ENCODE measurements at places on chromosomes 13 and 19.

GRCh38 chr19:30936276-30936675, 413.0 kb downstream of the TSHZ3 start:
- DNase-seq: no peak

GRCh38 chr19:44607917-44608316, 5.4 kb upstream of the IGSF23 start:
- no peak for DNase-seq

DNA sequence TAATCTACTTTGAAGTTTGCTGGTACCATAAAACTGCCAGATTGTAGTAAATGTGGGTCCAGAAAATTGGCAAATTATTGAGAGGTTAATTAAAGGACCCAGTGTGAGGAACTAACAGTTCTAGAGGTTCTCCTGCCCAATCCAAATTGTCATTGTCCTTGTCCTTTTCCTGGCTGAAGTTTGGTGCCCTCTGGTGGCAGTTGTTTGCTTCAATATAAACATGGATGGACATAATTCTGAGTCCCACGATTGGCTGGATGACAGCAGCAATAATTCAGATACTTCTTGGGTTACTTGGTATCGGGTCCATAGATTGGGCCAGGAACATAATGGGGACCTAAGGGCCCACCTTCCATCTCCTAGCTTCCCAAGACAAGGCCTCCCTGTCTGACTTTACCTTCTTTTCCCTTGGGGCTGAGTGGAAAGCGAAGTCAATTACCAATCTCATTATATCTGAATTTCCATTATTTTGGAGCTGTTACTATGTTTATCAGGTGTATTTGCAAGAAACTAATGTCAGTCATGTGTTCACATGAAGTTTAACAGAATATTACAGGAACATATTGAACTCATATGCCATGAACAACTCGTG, 33.8 kb upstream of the GARRE1 start:
- DNase-seq: peak; percentile 78

DNA sequence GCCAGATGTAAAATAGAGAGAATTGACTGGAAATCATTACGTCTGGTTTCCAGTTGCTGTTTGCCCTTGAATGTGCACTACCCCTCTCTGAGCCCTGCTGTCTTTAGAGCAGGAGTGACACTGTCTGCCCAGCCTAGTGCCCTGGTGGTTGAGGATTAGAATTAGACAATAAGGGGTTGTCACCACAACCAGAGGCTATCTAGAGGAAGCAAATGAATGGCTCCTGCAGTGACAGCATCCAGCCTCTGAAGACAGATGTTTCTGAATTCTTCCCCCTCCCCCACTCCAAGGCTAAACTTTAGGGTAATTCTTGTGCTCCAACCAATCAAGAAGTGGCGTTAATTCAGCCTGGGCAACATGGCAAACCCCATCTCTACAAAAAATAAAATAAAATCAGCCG, 2.0 kb downstream of the RAB8A start:
- no peak for DNase-seq

GRCh38 chr19:4232614-4233281, 3.4 kb downstream of the EBI3 start:
- no peak for DNase-seq

- DNase-seq: peak; percentile 45
Measured at GRCh38 chr19:8515317-8515716, 1.4 kb upstream of the ZNF414 start.

DNA sequence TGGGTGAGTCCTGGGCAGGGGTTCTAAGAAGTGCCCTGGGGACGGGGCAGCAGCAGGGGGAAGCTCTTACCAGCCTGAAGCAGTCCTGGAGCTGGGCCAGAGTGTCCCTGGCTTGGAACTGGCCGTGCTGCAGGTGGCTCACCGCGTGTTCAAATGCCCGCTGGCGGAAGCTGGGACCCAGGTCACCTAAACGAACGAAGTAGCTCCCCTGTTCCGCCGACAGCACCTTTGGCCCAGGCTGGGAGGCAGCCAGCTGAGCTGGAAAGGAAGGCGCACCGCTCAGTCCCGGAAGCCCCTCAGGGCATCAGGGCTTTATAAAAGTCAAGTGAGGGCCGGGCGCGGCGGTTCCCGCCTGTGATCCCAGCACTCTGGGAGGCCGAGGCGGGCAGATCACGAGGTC, 9.6 kb downstream of the PLIN4 start:
- no peak for DNase-seq

GRCh38 chr13:79051472-79051871, 354.6 kb downstream of the RBM26 start:
- DNase-seq: no peak

DNA sequence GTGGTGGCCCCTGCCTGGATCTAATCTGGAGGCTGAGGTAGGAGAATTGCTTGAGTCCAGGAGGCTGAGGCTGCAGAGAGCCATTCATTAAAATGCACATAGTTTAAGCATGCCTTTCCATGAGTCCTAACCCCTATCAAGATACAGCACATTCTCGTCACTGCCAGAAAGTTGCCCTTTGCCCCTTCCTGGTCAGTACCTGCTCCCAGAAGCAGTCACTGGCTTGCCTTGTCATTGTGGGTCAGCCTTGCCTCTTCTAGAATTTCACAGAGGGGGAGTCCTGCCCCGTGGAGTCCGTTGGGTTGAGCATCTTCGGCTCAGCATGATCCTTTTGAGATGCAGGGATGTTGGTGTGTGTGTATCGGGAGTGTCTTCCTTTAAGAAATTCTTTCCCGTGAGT, 10.8 kb downstream of the BICRA start:
- no peak for DNase-seq

DNA sequence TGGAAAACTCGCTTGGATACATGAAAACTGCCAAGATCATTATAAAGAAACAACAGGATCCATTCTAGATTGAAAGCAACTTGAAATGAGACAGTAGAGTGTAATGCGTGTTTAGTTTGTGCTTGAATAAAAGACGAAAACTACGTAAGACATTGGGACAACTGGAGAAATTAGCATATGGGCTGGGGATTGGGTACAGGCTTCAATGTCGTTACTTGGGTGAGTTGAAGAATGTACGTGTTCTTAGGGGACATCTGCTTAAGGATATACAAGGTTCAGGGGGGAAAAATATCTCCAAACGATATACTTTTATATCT, 471 bp upstream of the ERVK3-1 start:
- DNase-seq: no peak

- DNase-seq: no peak
Measured at GRCh38 chr13:27968316-27969081, 616 bp downstream of the CDX2 start.

DNA sequence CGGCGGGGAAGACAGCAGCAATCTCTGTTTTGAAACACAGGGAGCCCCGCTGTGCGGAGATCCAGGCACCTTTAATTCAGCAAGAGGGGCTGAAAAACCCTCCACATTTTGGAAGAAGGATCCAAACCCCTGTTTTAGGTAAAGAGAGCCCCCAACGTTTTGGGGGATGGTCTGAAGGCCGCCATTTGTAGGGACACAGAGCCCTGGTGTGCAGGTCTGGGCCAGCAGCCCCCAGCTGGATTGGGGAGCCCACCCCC, 3.5 kb upstream of the HOOK2 start:
- DNase-seq: no peak

GRCh38 chr19:46426506-46427162, 2.1 kb downstream of the PNMA8C start:
- DNase-seq: peak; percentile 48

DNA sequence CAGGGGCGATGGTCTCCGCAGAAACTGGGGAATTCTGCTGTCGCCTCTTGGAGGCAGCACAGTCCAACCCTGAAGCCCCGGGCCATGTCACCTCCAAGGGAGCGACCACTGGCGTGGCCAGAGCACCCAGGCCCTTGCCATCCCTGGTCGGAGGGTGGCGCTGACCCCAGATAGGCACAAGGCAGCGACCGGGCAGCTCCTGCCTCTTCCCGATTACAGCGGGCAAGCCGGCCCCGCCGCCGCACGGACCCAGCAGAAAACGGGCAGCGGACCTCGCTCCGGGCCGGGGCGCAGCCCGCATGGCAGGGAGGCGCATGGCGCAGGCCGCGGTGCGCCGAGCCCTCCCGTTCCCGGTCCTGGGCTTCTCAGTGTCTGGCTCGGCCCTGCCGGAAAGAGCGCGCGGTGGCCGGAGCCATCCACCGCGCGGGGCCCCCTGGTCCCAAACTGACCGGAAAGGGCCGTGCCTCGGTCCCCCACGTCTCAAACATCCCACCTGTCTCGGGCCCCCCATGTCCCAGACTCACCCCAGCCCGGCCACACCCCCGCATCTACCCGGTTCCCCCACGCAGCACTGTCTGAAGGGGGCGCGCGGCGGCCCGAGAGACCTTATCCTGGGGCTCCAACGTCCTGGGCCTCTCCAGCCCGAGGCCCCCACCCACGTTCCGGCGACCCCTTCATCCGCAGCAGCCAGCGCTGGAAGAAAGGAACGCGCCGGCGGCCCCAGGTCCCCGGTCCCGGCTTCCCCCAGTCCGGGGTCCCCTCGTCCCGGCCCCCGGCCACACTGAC, 727 bp downstream of the CERS1 start:
- no peak for DNase-seq

DNA sequence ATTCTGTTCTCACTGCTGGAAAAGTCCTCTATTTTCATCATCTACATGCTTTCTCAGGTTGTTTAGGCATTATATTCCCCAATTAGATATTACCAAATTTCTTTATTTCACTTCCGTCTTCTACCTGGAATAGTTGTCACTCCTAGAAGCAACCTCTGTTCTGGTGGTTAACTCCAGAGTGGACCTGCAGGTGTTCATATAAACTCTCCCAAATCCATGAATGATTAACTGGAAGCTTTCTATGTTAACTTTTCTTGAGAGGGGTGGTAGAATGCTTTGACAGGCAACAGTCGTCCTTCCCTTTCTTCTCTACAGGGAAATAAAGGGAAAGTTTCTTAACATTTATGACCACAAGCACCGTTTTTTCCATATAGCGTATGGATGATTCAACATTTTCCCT, 48.4 kb upstream of the UFM1 start:
- DNase-seq: no peak

DNA sequence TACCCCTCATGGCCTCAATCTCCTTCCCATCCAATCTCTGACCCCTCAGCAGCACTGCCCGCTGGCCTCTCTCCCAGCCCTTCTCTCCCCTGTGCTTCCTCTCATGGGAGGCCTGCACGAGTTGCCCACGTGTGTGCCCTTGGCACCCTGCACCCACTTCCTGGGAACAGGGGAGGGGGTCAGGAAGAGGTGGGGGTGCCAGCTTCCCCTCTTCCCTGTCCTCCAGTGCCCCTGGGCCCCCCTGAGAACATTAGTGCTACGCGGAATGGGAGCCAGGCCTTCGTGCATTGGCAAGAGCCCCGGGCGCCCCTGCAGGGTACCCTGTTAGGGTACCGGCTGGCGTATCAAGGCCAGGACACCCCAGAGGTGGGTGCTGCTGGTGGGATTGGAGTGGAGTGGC, 19.2 kb downstream of the AXL start:
- DNase-seq: no peak

GRCh38 chr13:98326291-98326690, 149.2 kb upstream of the RNF113B start:
- DNase-seq: no peak

GRCh38 chr13:105787632-105788031, 747.8 kb downstream of the EFNB2 start:
- DNase-seq: no peak

DNA sequence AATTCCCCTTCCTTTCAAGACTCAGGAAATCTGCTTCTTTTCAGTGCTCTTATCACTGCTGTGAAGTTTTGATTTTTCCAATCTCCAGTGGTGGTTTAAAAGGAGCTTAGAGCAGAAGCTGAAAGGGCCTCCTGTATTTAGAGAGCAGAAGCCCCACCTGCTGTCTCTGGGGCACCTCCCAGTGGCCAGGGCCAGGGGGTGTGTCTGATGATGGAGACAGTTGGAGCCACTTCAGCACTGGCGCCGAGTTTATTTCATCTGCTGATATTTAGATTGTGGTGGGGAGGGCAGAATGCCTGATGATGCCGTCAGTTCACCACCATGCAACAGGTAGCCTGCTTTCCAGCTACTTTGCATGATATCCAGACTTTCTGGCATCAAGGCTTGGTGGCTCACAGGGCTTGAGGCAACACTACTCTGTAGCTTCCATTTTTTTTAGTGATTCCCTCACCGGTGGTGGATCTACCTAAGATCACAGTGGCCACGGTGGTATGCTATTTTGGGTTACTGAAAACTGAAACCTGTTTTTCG, 371.9 kb downstream of the KCNRG start:
- peak; percentile 41 for DNase-seq

DNA sequence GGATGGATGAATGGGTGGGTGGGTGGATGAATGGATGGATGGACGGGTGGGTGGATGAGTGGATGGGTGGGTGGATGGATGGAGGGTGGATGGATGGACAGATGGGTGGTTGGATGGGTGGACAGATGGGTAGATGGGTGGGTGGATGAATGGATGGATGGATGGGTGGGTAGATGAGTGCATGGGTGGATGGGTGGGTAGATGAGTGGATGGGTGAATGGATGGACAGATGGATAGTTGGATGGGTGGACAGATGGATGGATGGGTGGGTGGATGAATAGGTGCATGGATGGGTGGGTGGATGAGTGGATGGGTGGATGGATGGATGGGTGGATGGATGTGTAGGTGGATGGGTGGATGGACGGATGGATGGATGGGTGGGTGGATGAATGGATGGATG, 17.8 kb downstream of the SHC2 start:
- DNase-seq: no peak

DNA sequence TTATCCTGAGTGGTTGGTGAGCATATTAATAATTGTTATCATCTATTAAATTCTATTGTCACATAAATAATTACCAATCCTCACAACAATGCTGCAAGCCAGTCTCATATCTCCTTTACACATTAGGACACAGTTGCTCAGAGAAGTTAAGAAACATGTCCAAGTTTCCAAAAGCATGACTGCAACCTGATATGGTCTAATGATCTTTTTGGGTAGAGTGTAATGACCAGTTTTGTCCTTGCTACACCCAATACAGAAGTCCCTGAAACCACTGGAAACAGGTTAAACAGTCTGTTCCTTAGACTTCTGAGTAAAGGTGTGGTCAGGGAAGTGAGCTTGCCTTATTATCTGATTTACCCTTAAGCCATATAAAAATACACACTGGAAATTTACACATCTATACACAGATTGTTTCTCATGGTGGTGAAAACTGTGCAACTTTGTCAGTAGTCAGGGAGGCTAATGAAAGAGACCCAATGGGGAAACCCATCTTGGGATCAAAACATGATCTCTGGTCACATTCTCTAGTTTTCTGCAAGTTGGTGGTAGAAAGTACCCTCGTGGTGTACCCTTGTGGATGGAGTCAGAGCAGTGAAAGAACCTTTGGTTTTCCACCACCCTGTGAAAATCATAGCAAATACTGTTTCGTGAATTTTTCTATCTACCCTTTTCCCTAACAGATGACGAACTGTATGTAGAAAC, 146.0 kb upstream of the KLF12 start:
- DNase-seq: no peak

GRCh38 chr13:36915896-36916640, 4.0 kb downstream of the SMAD9 start:
- DNase-seq: no peak

GRCh38 chr13:74061926-74062595, 72.1 kb downstream of the KLF12 start:
- DNase-seq: no peak

- no peak for DNase-seq
Measured at GRCh38 chr13:22198001-22198400, 527.1 kb downstream of the FGF9 start.

GRCh38 chr13:59197397-59197796, 966.3 kb downstream of the DIAPH3 start:
- DNase-seq: no peak

All from stimulated activated CD4-positive, alpha-beta T cell treated with anti-CD3 and anti-CD28 coated beads, Interleukin-2, amount 100 ng/mL, for 24 hours (primary cell).